Lung microvascular endothelial cell (primary cell): ENCODE measurements at places on chromosomes 4 and X.

DNA sequence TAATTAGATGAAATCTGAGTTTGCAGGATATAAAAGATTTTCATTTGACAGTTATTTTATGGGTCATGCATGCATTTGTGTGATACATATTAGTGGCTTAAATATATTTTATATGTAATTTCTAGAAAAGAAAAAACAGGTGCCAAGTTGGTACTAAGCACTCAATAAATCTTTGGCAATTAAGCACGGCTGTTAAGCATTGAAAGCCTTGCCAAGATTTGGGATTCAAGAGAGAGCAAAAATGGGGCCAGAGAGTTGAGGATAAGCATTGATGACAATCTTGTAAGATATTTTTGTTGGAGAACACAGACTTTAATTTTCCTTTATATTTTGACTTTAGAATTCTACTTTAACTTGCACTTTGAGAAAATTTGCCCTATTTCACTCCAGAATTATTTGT lies 249.8 kb upstream of the MAD2L1 start:
- DNase-seq: no peak

DNA sequence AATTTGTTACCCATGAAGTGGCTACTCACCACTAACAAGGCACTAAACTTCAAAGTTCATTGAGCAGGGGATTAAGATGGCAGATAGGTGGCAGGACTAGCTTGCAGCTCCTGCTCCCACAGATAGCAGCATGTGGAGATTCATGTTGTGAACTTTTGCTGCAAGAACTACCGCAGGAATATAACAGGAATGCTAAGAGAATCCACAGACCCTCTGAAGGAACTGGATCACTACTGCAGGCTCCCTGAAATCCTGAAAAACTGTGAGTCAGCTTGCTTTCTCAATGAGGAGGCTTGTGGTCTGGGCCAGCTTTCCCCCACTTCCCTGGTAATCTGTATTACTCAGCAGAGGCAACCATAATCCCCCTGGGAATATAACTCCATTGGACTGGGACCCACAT lies 118.5 kb upstream of the VCX2 start:
- no peak for DNase-seq

DNA sequence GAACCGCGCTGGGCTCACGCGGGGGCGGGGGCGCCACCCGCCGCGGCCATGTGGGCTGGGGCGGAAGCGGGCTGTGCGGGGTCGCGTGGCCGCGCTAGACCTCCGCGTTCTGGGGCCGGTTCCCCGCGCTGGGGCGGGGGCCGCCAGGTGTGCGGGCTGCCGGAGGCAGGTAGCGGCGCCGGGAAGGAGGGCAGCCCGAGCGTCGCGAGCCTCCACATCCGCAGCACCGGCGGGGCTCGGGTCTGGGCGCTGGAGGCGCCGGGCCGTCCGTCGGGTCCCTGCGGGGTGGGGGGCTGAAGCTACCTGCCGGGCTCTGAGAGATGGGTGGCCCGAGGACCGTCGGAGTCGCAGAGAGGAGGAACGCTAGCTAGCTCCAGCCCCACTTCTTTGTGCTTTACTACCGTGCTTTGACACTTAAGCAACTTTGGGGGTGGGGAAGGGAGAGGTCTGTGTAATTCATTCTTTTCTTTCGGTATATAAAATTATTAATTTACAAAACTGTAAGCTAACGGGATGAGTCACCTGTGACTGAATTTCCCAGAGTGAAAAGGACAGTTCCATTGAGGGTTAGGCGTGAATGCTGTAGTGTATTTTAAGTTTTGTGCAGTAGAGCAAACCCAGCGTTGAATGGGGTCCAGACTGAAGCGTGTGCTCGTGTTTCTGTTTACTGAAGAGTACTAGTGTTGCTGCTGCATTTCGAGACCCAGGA lies 689 bp downstream of the METAP1 start:
- peak; percentile 27 for DNase-seq

DNA sequence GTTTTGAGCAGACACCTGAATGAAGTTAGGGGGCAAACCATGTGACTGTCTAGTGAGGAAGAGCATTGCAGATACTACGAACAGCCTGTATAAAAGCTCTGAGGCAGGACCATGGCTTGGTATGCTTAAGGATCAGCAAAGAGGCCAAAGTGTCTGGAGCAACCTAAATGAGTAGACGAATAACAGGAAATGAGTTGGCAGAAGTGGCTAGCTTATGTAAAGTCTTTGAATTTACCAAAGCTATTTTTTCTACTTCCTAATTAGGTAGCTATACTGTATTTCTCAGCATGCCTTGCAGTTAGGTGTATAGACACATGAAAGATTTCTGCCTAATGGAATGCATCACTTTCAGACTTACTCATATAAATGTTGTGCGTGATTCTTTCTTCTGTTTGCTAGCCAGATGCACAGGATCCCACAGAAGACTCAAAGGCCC lies 9.3 kb upstream of the GPRIN3 start:
- peak; percentile 86 for DNase-seq

DNA sequence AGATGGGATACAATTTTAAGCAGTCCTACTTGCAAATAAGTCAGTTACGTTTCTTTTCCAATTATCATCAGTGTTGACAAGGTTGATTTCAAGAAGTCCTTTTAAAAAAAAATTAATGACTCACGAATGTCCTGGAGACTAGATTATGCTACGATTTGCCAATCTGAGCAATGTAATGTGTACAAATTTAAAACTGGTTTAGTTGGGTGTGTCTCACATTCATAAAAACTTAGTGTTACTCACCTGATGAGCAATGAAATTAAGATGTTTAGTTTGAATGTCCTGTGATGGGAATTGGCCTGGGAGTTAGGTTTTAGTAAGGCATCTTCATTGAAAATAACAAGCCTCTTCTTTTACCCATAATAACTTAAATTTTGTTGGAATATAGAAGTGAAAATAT lies 136.7 kb upstream of the POF1B start:
- no peak for DNase-seq

DNA sequence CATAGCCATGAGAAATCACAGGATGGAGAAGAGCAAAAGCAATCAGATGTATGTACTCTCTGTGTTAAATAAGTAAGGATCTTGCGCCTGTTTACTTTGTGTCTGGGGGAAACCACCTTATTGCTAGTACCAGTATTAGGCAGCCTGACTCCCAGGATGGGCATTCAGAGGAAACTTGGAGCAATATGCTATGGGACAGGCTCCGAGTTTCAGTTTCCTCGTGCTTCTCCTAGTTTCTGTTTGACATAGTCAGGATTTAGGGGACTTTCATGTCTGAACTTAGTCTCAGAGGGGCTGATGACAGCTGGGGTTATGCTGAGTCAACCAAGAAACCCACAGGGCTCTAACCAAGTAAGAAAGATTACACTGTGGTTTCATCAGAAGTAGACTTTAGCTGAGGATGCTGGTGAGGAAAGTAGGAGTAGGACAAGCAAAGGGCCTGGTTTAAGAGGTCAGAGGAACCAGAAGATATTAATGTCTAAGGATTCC lies 13.5 kb downstream of the NSUN7 start:
- DNase-seq: no peak
